A549 treated with Hydrocortisone at 1 μM for 4 hours (cell line): ENCODE measurements at places on chromosomes 6 and 20. TPM values are rescaled to one million over a fixed set of nuclear protein-coding genes. Genes with fewer than 3 reads are reported as not detected.

The TRIM10 gene
- not detected in 5 replicates for total RNA-seq

The SOX4 gene
- total RNA-seq: 7.2 to 11.4 TPM (median 9.6 TPM) in 5 replicates

The BPIFA1 gene
- total RNA-seq: not detected in 5 replicates

The TCP11 gene
- total RNA-seq: not detected in 5 replicates

The TP53INP2 gene
- 6.6 to 9.0 TPM (median 7.9 TPM) in 5 replicates for total RNA-seq

The THBS2 gene
- 0.03 to 0.22 TPM (median 0.04 TPM) in 4 of 5 replicates, not detected in the other for total RNA-seq

The ADGB gene
- total RNA-seq: not detected in 5 replicates

The TULP1 gene
- not detected in 5 replicates for total RNA-seq
